Activated T-cell treated with anti-CD3 and anti-CD28 coated beads for 4 hours (primary cell): ENCODE measurements at places on chromosomes 1 and 21.

DNA sequence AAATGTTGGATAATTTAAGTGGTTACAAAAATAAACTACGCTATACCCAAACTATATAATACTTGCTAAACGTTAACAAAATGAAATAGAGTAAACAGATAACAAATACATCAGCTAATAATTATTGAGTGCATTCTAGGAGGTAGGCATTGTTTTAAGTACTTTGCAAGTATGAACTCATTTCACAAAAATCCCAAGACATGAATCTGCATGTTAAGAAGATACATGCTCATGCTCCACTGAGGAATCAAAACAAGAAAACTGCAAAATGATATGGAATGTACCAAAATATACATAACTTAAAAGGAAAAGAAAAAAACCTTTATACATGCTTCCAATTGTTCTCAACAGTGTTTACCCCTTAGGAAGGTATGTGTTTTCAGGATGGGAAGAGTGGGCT is 2.5 kb downstream of the FRRS1 start:
- no peak for DNase-seq

- DNase-seq = no peak
Observed at GRCh38 chr1:50278410-50278809, 144.8 kb downstream of the DMRTA2 start.

- no peak for DNase-seq
Observed at GRCh38 chr1:160949881-160950280, 4.7 kb downstream of the ITLN2 start.

GRCh38 chr1:67840449-67840848 is 7.2 kb upstream of the GNG12 start:
- no peak for DNase-seq

- no peak for DNase-seq
Observed at GRCh38 chr1:81179242-81179641, 621.5 kb upstream of the ADGRL2 start.

DNA sequence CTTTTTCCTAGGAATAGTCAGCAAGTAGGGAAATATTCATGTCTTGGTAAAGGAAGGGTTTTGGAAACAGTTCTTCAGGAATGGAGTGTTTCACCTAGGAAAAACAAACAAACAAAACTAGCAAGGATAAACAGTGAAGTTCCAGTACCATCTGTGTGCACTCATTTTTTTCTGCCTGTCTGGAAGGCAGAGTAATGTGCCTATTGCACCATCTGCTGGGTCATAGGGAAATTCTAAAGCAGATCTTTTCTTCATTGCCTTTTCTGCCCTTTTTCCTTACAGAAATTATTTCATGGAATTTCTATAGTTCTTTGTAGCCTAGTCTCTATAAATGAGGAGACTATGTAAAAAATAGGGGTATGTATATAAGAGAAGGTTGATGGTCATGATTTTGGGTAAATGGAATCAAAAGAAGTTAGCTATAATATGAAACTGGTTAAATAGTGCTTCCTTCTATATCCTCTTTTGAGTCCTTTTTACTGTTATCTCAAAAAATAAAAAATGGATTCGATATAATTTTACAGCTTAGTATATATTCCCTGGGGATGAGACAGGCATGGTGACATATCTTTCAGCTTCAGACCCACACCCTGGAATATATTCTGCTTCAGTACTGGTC is 3.4 kb upstream of the HRNR start:
- DNase-seq = no peak

DNA sequence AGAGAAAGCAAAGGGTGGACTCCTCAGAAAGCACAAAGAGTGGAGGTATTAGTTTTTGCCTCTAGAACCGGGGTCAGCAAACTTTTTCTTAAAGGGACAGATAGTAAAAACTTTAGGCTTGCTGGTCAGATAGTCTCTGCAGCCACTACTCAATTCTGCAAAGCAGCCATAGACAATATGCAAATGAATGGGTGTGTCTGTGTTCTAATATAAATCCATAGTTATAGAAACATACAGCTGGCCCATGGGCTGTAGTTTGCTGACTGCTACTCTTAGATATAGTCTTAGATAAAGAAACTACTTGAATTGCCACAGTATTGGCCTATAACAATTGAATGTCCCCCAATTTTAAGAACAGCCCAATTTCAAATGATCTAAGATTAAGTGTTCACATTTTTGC is 101.6 kb upstream of the CACHD1 start:
- no peak for DNase-seq

DNA sequence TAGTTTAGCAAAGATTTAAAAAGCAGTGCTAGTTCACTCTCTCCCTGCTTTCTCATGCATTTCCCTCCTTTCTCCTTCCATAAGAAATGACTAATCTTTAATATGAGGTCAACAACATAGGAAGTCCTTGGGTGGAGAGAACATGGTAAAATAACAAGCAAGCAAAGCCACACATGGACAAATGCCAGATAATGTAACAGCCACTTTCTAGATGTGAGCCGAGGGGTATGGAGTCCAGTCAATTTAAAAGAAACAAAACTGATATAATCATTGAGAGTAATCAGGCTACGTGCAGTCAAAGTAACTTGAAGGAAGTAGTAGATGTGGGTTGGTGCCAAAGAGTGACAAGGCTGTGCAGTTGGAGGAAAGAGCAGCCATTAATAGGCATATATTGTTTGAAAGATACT is 69.6 kb downstream of the DUSP10 start:
- no peak for DNase-seq

- DNase-seq = no peak
Observed at GRCh38 chr21:33902349-33902748, 13.3 kb downstream of the ATP5PO start.

GRCh38 chr1:226862890-226863289 is 7.5 kb upstream of the PSEN2 start:
- DNase-seq = no peak

- DNase-seq = no peak
Observed at GRCh38 chr1:244050014-244050834, 859 bp upstream of the ZBTB18 start.

- no peak for DNase-seq
Observed at GRCh38 chr1:236020359-236021219, 44.3 kb downstream of the NID1 start.

- DNase-seq = no peak
Observed at GRCh38 chr1:243568793-243569192, 281.2 kb downstream of the AKT3 start.

GRCh38 chr1:8889925-8890785 is 11.7 kb upstream of the ENO1 start:
- no peak for DNase-seq

DNA sequence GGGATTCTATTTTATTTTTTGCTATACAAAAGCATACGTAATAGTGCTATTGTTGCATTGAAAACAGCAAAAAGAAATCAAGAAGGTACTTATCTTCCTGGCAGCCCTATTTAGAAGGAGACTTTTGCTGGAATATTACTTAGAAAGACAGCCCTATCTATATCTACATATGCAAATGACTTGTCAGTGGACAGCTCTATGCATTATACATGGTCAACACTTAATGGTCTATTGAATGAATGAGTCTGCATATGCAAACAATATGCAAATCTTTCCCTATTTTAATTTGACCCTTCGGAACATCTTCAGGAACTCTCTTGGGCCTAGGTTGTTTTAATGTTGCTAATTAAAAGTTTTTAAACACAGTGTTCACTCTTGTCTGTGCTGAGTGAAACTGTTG is 110.8 kb downstream of the PLXNA2 start:
- no peak for DNase-seq

DNA sequence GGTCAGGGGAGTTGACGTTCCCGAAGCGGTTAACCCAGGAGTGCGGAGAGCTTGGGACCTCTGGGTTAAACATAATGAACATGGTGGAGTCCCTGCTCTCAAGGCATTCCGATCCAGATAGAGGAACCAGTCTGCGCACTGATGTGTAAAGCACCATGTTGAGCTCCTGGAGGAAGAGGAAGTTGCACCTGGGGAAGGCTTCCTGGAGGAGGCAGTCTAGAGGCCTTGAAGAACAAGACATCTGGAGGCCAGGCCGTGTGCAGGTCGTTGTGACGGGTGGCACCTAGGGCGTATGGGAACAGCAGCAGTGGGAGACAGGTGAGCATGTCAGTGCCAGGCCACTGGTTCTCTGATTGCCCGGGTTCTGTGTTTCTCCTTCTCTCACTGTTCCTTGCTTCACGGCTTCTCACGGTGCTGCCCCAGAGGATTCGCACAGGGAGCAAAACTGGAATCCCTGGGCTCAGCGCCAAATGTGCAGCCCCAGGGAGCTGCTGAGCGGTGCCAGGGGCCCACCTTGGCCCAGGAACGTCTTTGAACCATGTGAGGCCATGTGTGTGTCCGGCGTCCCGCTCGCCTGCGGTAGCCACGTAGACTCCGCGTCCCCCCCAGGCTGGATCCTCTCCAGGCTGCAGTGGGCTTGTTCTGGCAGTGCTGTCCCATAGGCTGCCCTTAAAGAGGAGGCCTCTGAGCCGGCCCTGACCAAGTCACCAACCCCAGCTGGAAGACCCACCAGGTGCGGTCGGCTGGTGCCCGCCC is 122.9 kb upstream of the GALNT2 start:
- DNase-seq = no peak

- peak; percentile 14 for DNase-seq
Observed at GRCh38 chr1:169484683-169485430, 887 bp downstream of the SLC19A2 start.

- DNase-seq = no peak
Observed at GRCh38 chr1:81498471-81499462, 302.0 kb upstream of the ADGRL2 start.

- peak; percentile 24 for DNase-seq
Observed at GRCh38 chr1:1779691-1780597, 1.7 kb upstream of the NADK start.

- DNase-seq = no peak
Observed at GRCh38 chr1:24901791-24902470, 28.1 kb downstream of the RUNX3 start.

- DNase-seq = no peak
Observed at GRCh38 chr1:21280011-21280471, 10.2 kb downstream of the ECE1 start.

- no peak for DNase-seq
Observed at GRCh38 chr1:169682071-169682470, 29.3 kb downstream of the SELL start.

DNA sequence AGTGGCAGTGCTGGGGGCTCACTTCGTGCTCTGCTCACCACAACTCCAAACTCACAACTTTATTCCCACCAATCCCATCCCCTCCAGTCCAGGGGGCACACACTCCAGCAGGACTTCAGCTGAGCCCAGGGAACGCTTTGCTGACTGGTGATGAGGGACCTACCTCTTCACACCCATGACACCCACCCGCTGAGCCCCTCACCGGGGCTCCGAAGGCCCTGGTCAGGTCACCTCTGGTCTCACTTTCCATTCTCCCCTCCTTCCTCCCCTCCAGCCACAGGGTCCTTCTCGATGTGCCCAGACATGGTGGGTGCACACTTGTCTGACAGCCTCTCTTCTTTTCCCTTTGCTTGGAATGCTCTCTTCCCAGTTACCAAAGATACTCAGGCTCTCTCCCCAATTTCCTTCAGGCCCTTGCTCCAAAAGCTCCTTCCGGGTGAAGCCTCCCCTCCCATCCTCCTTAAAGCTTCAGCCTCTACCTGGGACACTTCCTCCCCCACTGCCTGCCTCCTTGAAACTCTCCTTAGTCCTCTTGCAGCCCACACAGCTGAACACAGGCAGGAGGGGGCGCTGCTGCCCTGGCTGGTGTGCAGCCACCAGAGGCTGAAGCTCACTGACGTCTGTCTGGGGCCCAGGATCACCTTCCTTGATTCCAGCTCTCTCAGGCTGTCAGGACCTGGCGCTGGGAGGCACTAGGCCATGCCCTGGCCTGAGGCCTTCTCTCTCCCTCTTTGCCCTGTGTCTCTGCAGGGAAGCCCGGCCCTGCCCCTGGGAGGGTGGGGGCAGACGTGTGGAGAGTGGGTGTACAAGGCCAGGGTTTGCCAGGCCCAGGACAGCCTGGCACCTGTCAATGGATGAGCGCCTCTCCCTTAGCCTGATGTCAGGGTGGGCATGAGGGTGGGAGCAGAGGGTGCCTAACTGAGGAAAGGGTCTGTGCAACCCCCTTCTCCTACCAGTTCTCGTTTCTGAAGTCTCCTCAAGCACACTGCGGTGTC is 1.6 kb downstream of the KCNE1 start:
- peak; percentile 17 for DNase-seq

- no peak for DNase-seq
Observed at GRCh38 chr1:236336084-236336483, 54.3 kb upstream of the ERO1B start.

DNA sequence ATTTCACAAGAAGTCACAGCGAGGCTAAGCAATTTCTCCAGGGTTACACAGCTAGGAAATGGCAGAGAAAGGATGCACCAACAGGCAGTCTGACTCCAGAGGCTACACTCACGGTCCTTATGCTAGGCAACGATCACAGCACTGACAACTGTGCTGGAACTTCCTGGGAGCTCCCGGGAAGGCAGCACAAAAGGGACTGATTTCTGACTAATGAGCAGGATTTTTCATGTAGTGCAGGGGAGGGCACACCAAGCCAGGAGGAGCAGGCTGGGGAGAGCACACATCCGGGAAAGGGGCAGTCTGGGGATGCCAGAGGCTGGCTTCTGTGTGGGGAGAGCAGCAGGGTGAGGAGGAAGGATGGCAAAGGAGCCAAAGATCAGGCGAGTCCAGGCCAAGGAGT is 486.7 kb downstream of the OMA1 start:
- DNase-seq = no peak

DNA sequence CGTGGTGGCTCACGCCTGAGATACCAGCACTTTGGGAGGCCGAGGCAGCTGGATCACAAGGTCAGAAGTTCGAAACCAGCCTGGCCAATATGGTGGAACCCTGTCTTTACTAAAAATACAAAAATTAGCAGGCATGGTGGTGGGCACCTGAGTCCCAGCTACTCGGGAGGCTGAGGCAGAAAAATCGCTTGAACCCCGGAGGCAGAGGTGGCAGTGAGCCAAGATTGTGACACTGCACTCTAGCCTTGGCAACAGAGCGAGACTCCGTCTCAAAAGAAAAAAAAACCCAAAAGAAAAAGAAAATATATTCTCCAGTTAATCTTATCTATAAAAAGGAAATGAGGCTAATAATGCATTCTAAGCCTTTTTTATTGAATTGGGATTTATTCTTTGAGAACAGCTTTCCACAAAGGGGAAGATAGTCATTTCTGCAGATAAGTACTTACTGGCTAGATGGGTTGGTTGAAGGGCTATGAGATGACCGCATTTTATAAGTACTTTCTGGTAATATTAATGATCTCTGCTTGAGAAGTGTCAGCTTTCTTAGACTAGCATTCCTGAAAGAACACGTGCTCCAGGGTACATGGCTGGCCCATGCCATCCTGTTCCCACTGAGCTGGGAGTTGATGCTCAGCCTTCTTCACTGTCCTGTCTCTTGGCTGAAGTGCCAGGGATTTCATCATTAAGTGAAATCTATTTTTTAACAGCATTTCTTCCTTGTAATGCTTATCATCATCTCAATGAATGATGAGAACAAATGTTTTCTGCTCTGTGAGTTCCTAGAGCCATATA is 57.9 kb downstream of the SASS6 start:
- no peak for DNase-seq

GRCh38 chr1:2466958-2467554 is 9.0 kb upstream of the PLCH2 start:
- DNase-seq = no peak
